ENCODE measurements at places on chromosomes 4 and X.

- no peak for DNase-seq
These were observed 191.7 kb upstream of the RASGEF1B start for GRCh38 chr4:81663368-81663767.

GRCh38 chrX:42085836-42086235 is 162.5 kb upstream of the CASK start:
- DNase-seq, result no peak

DNA sequence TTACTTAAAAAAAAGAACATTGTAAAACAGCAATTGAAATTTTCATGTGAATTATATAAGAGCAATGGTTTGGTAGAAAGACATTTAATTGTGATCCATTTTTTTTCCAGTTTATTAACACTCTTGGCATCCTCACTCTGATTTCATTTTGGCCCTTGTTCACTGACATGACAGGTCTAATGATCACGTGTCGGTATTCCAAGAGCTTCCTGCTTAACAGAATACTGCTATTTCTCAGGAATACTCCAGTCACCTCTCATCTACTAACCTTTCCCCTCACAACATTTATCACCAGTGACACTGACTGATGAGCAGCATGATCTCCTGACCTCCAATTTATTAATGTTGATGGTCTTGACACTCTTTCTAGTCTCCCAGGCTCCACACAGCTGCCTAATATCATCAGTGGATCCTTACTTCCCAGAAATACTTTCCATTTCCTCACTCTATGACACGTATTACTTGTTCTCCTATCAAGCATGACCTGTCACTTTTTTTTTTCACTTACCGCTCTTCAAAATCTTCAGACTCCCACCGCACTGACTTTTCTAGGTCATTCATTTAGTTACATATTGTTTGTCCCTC is 847.8 kb upstream of the SLIT2 start:
- no peak for DNase-seq

- DNase-seq, result no peak
These were observed 199.6 kb downstream of the EDA start for GRCh38 chrX:69815519-69815918.

GRCh38 chr4:48017108-48017571 is 568 bp downstream of the NIPAL1 start:
- peak; percentile 49 for DNase-seq

DNA sequence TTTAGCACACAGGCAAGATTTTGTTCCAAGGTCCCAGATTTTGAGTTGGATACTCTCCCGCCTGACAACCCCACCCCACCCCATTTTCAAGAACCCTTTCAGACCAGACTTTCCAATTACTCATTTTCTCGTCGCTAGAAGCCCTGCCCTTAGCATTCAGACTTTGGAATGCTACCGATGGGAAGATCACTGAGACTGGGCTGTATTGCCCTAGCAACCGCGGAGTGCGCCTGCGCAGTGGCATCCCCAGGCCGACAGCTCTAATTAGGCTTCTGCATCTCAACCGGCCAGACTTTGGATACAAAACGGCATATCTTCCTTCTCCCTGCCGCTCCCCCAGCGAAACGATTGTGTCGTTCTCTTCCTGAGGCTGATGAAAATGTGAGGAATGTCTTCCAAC is 3.4 kb downstream of the MAGEE2 start:
- DNase-seq, result no peak

DNA sequence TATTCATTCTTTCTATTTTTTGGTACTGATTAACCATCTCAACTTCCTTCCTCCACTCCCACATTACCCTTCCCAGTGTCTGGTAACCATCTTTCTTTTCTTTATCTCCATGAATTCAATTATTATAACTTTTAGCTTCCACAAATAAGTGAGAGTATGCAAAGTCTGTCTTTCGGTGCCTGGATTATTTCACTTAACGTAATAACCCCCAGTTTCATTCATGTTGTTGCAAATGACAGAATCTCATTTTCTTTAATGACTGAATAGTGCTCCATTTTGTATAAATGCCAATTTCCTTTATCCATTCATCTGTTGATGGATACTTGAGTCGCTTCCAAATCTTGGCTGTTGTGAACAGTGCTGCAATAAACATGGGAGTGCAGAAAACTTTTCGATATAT is 940.4 kb downstream of the GLUD2 start:
- no peak for DNase-seq

DNA sequence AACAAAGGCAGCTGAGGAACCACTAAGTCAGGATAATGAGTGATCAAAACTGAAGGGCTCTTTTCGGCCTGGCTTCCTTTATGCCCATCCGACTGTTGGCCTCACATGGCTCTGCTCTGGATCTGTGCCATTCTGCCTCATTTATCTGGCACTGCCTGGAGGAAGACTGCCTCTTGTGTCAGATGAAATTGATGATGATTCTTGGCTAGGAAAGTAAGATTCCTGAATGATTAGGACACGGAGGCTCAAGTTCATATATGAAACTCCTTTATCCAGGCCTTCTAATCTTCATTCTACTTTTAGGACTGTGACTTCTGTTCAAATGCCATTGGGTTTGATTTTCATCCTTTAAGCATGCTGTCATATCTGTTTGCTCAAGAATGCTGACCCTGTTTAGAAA is 475.4 kb upstream of the RPS6KA3 start:
- DNase-seq, result no peak

DNA sequence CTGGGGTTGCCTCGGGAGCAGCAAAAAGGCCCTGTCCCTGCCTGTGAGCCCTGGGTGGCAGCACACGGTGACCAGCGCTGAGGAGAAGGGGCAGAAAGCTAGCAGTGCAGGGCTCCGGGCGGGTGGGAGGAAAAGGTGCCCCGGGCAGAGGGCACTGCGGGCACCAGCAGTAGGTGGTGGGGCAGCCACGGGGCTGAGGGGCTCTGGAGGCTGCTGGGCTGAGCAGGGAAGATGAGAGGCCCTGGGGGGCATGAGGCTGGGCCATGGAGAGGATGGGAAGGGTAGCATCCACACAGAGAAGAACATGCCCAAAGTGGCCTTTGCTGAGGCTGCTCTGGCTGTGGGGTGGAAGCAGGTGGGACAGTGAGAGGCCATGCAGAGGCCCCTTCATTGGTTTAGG is 67.5 kb upstream of the NKX1-1 start:
- no peak for DNase-seq

DNA sequence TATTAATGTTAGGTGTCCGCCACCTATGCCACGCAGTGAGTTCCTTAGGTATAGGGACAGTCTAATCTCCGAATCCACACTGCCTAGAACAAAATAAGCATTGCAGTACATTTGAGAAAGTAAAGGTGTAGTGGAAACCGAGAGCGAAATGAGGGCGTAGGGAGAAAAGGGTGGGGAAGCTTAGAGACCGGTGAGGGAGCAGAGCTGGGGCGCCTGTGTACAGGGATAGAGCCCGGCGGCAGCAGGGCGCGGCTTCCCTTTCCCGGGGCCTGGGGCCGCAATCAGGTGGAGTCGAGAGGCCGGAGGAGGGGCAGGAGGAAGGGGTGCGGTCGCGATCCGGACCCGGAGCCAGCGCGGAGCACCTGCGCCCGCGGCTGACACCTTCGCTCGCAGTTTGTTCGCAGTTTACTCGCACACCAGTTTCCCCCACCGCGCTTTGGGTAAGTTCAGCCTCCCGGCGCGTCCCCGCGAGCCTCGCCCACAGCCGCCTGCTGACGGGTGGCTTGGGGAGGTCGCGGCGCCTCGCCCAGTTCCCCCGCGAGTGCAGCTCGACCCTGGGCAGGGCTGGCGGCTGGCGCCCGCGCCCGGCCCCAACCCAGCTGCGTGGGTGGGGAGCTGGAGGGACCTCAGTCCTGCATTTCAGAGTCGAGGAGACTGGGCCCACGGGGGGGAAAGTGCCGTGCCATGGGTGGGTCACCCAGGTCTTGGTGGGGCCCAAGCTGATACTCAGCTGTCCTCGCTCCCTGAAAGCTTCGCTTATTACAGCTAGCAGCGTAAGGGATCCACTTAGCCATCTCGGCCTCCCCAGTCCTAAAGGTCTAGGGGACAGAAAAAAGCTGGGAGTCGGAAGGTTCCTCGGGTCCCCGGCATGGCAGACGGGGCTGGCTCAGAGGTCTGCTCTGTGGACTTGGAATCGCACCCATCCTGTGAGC is at the start of gene ANXA3:
Gene ANXA3 (plus strand): TSS at position 351 of the 932 bp plus-strand sequence. CDS start 2,704 bp downstream, outside the sequence.
- no peak for DNase-seq

DNA sequence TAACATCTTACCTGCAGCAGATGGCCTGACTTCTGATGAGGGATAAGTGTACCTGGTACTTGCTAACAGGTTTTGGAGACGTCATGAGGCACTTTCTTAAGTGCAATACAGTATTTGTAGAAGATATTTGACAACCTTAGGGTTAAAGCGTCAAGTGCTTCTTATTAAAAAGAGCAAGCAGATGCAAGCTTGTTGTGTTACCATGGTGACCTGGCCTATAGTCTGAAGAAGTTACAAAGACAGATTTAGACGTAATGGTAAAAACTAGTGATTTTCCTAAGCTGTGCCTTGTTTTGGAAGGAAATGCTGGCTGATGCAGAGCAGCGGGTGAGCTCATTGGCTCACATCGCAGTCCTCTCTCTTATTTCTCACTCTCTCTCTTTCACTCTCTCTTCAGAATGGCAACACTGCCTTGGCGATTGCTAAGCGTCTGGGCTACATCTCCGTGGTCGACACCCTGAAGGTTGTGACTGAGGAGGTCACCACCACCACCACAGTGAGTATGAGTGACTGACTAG is 243.6 kb downstream of the ANK2 start:
- no peak for DNase-seq

DNA sequence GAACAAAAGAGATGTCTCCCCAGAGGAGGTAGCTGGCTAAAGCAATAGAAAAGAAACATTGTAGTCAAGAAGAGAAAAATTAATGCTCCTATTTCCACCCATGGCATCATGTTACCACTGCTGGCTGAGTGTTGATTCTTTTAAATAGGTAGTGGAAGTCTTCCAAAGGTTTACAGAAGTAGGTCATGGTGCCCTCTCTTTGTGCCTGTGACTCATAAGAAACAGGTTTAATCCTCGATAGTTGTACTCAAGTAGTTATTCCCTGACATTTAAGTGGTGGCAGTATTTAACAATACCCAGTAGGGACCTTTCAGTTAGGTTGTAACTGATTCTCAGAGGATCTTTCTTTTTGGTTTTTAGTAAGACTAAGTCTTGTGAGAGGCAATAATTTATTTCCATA is 247.8 kb downstream of the TEX13A start:
- DNase-seq, result no peak

DNA sequence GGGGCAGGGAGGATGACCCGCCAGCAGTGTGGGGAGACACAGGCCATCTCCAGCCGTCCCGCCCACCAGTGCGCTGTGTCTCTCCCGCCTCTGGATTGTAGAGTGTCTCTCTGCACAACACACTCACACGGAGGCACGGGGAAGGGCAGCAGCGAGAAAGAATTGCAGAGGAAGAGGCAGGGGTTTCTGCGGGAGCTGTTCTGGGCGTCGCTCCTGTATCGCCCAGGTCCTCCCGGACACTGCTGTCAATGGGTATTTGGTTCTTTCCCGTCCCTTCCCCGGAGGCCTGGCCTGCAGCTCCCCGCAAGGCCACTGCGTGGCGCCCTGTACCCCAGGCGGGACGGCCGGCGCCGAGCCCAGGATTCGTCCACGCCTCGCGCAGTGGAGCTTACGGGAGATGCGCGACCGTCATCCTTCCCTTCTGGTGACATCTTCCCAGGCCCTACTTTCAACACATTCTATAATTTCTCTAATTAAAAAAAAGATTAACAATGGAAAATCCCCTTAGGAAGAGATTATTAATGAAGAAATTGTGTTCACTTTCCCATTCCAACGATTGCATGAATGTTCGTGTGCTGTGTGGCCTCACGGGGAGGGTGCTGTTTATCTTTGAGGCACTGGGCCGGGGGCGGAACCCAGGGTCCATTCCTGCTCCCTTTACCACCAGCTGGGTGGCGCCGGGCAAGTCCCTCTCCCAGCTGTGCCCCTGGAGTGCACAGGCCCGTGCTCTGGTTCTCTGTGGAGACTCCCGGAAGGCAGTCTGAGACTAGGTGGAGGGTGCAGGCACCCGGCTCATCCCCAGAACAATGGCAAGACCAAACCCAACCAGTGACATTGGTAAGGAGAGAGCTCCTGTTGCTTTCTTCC is 95.7 kb downstream of the CPZ start:
- DNase-seq, result peak; percentile 12

DNA sequence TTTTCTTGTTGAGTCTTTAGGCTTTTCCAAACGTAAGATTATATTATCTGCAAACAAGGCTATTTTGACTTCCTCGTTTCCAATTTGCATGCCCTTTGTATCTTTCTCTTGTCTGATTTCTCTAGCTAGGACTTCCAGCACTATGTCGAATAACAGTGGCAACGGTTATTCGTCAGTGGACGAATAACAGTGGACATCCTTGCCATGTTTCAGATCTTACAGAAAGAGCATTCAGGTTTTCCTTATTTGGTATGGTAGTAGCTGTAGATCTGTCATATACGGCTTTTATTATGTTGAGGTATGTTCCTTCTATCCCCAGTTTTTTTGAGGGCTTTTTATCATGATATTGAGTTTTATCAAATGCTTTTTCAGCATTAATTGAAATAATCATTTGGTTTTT is 634.6 kb upstream of the ADGRL3 start:
- no peak for DNase-seq

- DNase-seq, result no peak
These were observed at the start of gene PAK3 for GRCh38 chrX:111095974-111096895. Gene PAK3 (plus strand): TSS chrX:111096191. CDS start chrX:111123104, 26,913 bp downstream.

DNA sequence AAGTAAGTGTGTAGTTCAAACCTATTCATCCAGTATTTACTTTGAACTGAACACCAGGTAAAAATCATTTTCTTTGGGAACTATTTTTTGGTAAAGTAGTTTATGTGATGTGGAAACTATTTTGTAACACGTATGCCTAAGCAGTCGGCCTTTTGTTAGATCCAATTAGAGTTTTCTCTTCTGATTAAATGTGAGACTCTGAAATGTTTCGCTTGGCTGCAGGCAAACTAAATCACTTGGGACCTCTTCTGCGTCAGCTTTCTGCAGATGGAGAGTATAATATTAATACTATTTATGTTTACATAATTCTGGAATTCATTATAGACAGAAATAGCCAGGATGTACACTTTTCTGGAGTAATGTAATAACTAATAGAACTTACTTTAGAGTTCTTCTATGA is 46.9 kb downstream of the BMPR1B start:
- DNase-seq, result no peak

DNA sequence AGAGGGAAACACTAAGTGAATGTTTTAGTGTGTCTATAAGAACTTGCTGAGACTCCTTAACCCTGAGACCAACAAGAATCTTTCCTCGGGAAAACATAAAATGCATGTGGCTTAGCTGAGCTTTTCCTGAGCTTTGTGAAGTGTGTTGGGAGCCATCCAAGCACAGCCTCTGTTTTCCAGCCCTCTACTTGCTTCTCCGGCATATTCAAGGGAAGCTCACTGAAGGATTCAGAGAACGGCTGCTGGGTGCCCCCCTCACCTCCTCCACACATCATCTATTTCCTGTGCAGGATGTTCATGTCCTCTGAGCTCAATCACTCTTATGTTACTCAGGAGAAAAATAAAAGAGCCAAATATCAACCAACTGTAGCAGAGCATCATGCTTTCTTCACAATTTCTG is 492.1 kb downstream of the IL15 start:
- no peak for DNase-seq

Measured in activated T-cell treated with anti-CD3 and anti-CD28 coated beads for 48 hours (primary cell).